ENCODE measurements at places on chromosomes 13 and 19.
A peak's percentile ranks its signal among the peaks of the same experiment; 100 is the strongest.

DNA sequence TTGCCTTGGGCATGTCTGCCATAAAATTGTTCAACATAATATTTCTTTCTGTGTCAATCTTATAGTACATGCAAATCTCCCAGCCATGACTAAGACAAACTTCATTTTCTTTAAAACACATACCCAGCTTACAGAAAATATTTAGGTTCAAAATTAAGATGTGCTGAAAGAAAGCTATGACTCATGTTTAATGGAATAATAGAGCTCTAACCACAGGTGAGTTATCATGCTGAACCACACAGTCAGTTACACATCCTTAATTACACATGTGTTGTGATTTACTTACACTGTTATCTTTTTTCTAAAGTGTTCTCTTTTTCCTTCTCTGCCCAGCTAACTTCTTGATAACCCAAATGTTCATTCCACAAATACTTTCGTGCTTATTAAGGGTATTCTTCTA, 1831.2 kb downstream of the OLFM4 start:
- no peak for DNase-seq

DNA sequence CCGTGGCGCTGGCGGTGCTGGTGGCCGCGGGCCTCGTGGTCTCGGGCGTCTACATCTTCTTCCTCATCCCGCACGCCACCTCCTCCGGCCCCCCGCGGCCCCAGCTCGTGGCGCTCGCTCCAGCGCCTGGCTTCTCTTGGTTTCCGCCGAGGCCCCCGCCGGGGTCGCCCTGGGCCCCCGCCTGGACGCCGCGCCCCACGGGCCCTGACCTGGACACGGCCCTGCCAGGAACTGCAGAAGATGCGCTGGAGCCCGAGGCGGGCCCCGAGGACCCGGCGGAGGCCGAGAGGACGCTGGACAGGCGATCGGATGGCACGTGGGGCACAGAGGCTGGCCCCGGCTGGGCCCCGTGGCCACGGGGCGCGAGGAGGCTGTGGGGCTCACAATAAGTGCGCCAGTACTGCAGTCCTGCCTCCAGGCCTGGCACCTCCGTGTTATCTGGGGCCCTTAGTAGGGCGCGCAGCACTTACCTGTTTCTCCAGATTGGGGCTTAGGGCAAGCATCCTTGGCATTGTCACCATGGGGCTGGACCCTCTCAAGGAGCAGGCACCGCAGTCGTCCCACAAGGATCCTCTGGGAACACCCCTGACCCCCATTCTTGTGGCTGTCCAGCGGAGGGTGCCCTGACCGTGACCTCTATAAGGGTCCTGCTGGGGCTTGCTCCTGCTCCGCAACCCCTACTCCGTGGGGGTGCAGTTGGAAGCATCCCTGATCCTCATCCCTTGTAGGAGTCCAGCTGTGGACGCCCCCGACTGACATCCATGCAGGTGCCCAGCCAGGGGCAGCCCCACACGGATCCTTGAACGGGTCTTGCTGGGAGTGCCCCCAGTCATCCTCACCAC, 1.5 kb downstream of the RNF225 start:
- no peak for DNase-seq

DNA sequence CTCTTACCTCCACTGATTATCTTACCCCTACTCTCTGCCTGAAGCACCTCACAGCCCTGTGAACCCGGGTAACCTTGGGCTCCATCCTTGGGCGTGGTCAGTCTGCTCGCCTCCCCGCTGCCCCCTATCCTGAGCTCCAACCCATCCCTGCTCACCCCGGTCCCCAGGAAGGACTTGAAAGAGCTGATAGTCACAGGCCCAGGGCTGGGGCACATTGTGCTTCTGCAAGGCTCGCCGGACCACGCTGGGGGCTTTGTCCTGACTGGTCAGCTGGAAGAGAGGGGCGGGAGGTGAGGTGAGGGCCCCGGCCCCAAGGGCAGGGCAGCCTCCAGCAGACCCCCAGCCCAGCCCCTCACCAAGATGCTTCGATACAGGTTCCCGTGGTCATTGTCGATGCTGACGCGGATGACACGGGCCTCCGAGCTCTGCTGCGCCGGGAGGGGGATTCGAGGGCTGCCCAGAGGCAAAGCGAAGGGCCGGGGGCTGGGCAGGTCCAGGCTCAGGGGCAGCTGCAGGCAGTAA, 13.0 kb upstream of the EPOR start:
- DNase-seq: no peak

- DNase-seq: peak; percentile 32
Measured at GRCh38 chr19:31910224-31910623, 435.2 kb upstream of the ZNF507 start.

DNA sequence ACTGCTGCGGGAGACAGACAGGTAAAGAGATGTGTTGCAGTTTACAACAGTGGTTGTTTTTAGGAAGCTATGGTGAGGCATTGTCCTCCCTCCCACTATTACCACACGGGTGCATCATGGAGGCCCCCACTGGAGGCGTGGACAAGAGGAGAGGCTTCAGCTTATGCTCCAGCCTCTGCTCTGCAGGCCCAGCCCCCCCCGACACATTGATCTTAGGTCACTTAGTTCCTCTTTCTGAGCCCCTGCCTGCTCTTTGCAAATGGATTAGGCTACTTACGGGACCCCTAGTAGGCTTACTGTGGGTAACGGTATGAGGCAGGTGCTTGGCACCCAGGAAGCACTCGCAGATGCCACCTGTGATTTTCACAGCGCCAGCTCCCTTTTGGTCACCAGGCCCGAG, 123.9 kb downstream of the SLC7A1 start:
- DNase-seq: no peak

DNA sequence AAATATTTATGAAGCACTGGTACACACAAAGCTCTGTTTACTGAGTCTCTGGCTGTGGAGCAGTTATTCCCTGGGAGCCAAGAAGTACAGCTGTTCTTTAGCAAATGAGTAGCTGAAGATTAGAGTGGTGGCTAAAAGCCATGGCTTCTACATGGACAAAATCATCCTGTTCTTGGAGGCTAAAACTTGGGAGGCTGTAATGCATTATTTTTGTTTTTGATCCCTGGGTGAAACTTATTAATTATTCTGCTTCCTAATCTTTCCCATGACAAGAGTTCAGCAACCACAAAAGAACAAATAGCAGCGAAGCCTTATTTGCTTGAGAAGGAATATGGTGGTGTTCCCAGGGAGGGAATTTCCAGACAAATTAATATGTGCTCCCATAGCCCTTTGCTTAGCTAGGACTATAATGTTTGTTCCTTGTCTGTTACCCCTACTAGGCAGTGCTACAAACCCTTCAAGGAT, 109.5 kb downstream of the DCT start:
- DNase-seq: peak; percentile 6

- DNase-seq: no peak
Measured at GRCh38 chr19:55256562-55257460, 2.0 kb downstream of the PPP6R1 start.

GRCh38 chr19:13986348-13986904, 19.7 kb downstream of the RFX1 start:
- peak; percentile 93 for DNase-seq

GRCh38 chr13:70014337-70014736, 93.3 kb upstream of the ATXN8OS start:
- DNase-seq: no peak

DNA sequence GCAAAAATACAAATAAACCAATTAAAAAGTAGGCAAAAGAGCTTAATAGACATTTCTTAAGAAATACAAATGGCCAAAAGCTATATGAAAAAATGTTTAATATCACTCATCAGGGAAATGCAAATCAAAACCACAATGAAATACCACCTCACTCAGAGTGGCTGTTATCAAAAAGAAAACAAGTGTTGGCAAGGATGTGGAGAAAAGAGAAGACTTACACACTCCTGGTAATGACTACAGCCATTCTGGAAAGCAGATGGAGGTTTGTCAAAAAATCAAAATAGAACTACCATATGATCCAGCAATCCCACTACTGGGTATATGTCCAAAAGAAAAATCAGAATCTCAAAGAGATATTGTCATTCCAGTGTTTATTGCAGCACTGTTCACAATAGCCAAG, 223.5 kb upstream of the SLC10A2 start:
- no peak for DNase-seq

- DNase-seq: no peak
Measured at GRCh38 chr19:43622956-43623355, 3.5 kb upstream of the ZNF428 start.

GRCh38 chr13:65921933-65922332, 1308.2 kb downstream of the PCDH9 start:
- no peak for DNase-seq

DNA sequence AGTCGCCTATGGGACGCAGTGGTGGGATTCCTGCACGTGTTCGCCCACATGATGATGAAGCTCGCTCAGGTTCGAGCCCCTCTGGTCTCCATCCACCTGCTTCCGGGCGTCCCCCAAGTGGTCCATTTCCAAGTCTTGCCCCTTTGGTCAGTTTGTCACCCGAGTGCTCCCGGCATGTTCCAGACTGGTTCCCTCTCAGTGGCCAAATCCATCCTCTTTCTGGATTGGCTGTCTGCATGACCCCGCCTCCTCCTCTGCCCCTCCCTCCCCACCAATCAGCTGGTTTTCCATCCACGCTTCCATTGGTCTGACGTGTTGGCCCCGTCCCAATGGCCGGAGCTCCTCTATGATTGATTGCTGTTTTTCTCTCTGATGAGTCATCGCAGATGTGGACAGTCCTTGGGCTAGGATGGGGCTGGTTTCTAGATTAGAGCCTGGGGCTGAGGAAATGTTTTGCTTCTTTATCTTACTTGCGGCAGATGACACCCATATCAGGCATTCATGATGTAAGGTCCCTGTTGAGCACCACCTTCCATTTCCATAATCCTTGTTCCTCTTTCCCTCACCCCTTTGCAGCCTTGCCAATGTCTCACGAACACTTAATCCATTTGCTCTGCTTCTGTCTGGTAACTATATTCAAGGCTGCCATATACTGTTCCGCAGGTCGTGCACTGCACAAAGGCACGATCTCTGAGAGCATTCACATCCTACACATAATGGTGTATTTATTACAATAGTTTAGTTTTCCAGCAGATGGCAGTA, 73.8 kb downstream of the MAP4K1 start:
- peak; percentile 71 for DNase-seq

- no peak for DNase-seq
Measured at GRCh38 chr19:8065875-8066261, 13.3 kb downstream of the CCL25 start.

DNA sequence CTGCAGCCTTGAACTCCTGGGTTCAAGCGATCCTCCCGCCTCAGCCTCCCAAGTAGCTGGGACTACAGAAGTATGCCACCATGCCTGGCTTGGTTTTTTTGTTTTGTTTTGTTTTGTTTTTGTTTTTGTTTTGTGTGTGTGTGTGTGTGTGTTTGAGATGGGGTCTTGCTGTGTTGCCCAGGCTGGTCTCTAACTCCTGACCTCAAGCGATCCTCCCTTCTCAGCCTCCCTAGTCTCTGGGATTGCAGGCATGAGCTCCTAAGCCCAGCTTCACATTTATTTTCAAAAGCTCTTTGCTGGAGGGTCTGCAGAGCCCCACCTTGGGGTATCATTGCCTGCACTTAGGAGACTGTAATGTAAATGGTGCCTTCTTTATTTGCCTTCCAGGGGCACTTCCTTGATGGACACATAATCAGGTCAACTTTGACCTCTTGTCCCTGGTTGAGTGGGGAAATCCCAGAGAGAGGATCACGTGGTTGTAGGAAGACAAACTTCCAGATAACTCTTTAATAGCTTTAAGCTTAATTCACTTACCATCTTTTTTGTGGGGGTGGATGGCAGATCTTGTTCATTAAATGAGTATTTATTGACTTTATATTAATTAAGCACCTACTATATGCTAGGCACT, 72.9 kb upstream of the NPAS1 start:
- no peak for DNase-seq

DNA sequence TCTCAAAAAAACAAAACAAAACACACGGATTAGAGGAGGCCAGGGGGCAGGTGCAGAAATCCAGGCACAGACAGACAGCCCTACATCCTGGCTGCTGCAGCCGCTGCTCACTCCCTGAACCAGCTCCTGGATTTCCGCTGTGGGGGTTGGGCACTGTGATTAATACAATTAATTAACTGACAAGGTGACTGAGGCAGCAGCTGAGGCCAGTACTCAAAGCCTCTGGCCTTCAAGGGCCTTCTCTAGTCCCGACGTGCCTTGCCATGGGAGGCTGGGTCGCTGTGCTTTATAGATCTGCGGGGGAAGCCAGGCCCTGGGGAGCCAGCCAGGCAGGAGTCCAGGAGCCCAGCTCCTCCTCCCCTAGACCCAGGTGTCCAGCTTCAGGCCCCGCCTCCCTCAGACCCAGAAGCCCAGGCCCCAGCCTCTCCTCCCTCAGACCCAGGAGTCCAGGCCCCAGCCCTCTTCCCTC, 4.6 kb downstream of the NECTIN2 start:
- no peak for DNase-seq

- no peak for DNase-seq
Measured at GRCh38 chr19:55672418-55672817, 2.6 kb upstream of the EPN1 start.

GRCh38 chr13:43360892-43361610, 337.7 kb downstream of the DNAJC15 start:
- DNase-seq: no peak

DNA sequence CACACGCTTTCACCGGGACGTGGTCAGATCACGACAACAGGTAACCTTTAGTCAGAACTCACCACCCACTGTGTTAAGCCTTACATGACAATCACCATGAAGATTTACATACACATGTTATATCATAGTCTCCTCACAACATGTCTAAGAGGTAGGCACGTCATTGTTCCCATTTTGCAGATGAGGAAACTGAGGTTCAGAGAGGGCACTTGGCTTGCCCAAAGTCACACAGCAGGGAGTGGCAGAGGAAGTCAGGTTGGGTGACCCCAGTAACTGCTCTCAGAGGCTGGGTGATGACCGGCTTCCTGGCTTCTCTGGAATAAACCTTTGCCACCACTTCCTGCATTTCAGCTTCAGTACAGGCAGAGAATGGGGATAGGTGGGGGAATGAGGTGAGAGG, 5.3 kb downstream of the KLK10 start:
- no peak for DNase-seq

GRCh38 chr13:20397896-20398295, 127.8 kb downstream of the CRYL1 start:
- no peak for DNase-seq

DNA sequence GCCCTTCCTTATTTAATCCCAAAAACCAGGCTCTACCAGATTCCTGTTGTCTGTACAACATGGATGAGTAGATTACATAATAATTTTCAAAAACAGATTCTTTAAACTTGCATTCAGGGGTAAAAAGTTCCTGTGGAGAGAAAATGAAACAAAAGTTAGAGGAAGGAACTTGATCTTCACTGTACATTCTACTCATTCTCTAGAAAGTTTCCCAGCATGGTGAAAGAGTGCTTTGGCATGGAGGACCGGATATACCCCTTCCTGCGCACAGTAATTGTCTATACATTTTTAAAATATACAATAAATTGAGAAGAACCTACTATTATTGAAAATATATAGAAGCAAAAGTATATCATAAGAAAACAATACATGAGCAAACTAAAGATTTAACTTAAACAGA, 274.2 kb downstream of the ITGBL1 start:
- DNase-seq: no peak

All from islet precursor cell (in vitro differentiated cells).